ENCODE measurements at places on chromosomes 7 and 10.

GRCh38 chr7:98249106-98249505 lies 2.9 kb downstream of the TECPR1 start:
- no peak for DNase-seq

DNA sequence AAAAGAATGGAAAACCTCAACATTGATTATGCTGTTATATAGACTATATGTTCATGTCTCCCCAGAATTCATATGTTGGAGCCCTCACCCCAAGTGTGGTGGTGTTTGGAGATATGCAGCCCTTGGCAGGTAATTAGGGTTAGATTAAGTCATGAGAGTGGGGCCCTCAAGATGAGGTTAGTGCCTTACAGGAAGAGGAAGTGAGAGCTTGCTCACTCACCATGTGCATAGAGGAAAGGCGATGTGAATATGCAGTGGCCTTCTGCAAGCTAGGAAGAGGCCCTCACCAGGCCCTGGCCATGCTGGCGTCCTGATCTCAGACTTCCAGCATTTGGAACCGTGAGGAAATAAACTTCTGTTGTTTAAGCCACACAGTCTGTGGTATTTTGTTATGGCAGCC lies 14.8 kb downstream of the ZNF33A start:
- no peak for DNase-seq

DNA sequence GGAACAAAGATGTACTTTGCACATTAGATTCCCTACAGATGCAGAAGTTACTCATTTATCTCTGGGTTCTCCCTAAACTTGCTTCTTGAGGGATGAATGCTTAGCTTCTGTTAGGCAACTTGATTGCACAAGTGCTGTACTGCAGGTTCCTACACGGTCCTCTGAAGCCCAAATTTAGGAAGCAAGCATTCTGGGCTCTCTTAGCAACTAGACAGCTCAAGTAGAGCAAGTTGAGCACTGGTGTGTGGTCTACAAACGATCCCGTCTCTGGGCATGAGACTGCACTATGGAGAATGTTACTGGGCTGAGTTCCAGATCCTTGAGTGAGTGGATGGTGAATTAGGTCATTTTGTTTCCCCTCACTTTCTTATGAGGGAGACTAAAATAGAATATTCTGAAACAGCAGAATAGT lies 14.3 kb downstream of the SEMA3D start:
- DNase-seq = no peak

DNA sequence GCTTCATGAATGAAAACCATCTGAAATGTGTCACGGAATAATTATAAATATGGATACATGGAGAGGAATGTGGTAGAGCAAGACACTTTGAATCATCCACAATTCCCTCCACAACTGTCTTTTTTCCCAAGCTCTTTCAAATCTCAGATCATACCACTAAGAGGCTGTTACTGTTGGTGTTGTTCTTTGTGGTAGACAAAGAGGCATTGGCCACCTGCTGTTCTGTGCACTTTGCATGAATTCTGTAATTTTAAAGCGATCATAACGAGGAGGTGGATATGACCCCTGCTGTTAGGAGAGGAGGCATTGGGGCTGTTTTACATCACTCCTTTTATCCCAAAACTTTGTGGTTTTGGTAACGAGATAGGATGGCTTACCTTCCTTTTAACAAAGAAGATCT lies 141.2 kb upstream of the KLF6 start:
- no peak for DNase-seq

GRCh38 chr10:78783753-78784152 lies 285.0 kb upstream of the ZMIZ1 start:
- no peak for DNase-seq

DNA sequence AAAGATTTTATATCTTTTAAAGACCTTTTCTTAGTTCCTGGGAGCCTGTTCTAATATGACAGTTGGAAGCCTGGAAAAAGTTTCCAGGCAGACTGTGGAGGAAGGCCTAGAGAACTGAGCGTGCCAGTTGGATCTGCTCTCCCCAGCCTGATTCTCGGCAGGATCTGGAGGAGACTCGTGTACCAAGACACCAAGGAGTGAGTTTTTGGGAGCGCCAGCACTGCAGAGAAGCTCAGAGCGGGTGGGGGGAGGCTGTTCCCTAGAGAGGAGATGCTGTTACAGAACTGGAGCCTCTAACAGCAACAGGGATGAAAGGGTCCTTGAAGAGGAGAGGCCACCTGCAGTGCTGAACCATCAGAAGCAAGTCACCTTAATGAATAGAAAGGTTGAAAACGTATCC lies 52.9 kb downstream of the LYZL2 start:
- DNase-seq = no peak

DNA sequence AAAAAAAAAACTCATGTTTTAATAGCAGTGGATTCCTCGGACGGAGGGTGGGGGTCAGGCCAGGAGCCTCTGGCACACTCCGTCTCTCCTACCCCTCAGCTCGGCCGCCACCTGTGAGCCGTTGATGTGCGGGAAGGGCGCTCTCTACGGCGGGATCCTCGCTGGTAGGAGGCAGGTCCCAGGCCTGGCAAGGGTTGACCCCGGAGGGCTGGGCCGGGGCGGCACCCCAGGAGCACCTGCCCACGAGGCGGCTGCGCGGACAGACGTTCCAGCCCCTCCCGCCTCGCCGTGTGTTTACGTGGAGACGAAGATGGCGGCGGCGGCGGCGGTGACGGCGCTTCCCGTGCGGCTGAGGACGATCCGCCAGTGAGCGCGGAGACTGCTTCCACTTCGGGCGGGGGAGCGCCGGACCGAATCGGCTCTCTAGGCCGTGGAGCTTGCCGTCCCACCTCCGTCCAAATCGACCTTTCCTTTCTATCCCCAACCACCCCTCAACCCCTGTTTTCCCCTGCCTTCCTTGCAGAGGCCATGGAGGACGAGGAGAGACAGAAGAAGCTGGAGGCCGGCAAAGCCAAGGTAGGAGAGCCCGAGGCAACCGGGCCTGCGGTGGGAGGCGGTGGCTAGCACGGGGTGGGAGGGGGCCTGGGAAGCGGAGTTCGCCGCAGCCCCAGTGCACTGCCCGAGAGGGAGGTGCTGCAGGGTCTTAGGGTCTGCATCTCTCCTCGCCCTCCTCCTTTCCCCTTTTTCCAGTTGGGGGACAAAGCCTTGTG lies at the start of gene AKAP9:
Gene AKAP9, plus strand, starts transcription at position 291 of the 770 bp plus-strand sequence. Its CDS starts 238 bp downstream, at position 529.
- DNase-seq = peak; percentile 56

DNA sequence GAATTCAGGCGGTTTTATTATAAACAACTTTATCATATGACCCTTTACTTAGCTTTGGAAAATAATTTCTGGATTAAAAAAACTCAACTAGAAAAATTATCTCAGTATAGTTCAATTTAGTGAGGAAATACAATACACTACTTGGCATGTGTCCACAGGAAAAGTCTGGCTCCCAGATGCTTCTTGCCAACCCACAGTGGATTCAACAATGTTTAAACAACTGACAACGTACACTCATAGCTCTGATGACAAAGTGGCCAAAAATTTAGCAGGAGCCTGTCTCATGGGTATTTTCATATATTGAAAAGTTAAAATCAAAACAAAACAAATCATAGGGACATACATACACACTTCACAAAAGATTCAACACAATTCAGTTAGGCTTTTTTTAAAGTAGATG lies 158.8 kb downstream of the SKAP2 start:
- no peak for DNase-seq

DNA sequence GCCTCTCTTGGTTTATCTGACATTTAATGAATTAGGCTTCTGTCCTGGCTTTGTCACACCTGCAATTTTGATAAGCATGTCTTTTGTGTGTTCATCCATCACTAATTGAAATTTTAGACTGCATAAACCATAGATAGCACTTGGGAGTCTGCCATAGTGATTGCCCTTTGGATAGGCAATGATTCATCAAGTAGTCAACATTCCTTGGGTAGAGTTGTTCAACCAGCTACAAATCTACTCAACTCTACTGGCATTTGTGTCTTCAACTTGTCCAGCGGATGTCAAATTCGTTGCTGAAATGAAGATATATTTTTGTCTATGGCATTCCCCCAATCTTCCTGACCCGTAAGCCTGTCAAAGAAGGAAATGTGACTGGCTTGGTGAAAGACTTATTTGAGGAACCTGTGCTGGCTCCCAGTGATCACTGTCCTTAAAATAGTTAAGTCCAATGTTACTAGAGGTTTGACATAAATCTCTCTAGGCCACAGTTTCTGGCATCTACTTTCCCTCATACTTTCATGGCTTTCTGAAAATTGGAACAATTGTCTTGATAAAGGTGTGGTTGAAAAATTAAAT lies 33.7 kb upstream of the CREB5 start:
- no peak for DNase-seq

- DNase-seq = no peak
These were observed 173.1 kb downstream of the PARD3 start for GRCh38 chr10:34641913-34642558.

DNA sequence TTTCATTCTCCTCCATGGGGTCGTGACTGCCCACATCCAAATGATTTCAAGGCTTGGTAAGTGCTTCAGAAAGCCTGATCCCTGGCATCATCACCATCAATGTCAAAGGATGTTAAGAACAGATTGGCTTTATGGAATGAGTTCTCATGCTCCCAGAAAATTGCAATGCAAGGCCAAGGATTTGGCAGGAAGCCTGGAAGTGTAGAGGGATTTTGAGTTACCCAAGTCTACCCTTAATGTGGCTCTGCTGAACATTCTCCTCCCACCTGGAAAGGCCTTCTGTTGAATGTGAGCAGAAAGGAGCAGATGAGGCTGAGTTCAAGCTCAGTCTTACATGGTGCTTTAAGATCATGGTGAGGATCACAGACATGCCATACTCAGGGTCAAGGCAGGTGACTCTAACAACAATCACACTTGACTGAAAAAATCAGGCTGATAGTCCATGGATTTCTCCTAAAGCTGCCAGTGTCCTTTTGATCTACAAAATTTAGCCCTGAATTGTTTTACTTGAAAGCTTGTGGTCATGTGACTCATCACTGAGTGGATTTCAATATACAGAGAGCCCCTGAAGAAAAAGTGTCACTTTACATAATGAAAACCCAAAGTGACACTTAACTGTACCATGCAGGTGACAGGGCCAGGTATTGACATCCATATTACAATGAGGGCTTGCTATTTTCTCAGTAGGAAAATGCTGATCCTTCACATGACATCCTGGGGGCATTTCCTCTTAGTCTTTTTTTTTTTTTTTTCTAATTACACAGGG lies 111.1 kb upstream of the PDLIM1 start:
- no peak for DNase-seq

GRCh38 chr10:88386821-88387773 lies 196.0 kb downstream of the RNLS start:
- no peak for DNase-seq

GRCh38 chr7:84799106-84799505 lies 387.8 kb downstream of the SEMA3D start:
- no peak for DNase-seq

GRCh38 chr7:113698556-113699220 lies 220.1 kb downstream of the PPP1R3A start:
- DNase-seq = no peak

GRCh38 chr7:87875151-87876039 lies 765 bp downstream of the SLC25A40 start:
- DNase-seq = no peak

DNA sequence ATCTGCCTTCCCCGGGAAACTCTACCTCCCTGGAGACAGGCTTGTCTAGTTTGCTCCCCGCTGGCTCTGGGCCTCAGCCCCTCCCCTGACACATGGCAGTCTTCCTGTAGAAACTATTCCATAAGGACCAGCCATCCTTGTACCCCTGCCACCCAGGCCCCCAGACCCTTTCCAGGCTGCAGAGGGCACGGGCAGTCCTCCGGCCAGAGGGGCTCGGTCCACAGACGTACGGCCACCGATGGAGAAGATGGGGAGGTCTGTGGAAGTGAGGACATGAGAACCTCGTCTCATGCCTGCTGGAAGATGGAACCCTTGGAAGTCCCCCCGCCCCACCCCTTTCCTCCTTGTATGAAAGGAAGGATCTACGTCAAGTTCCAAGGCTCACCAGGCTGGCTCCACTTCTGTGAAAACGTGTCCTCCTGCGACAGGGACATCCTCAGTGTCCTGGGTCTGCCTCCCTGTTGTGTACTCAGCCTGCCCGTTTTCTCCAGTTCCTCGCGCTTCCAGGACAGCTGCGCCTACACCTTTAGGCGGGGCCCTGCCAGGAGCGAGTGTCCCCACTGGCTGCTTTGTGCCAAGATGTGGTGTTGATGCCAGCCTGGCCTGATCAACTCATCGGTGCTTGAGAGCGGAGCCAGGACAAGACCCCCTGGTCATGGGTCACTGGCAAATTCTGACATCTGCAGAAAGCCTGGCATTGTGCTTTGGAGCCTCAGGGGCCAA lies 414.9 kb downstream of the GLRX3 start:
- no peak for DNase-seq

DNA sequence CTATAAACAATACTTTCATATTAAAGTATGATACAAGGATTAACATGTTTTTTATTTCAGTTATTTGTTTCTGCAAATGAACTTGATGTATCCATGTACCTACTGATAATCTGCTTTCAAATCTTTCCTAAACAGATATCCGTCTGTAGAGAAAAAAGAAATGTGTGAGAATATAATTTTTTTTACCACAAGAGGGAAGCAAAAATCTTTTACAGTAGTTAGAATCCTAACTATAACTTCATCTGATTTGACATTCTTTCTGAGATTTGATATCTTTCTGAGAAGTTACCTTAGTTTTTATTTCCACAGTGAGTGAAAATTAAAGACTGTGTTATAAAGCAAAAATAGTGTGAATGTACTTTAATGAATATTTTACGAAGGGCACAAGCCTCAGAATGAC lies 203.9 kb upstream of the PCLO start:
- DNase-seq = no peak

- DNase-seq = no peak
These were observed 50.6 kb downstream of the PRTFDC1 start for GRCh38 chr10:24901686-24902399.

DNA sequence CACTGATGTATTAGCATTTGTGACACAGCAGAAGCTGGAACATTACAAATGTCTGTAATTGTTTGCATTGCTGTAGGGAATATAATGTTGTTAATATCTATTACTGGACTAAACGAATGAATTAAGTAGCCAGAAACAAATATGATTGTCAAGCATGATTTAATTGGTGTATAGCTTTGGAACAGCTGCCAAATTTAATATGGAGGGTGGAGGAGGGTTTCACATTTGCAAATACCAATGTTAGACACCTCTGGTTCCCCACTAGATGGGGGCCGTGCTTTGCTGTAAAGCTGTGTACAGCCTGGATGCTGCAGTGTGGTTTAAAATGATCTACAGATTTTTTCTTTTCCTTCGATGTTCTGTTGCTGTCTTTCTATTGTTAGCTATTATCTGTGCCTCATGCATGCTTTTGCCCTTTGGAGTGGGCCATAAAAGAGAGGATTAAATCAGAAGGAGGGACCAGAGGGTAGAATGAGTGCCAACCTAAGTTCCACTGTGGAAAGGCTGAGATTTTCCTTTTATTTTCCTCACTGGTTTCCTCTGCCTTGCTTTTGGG lies 23.1 kb downstream of the DNAJB9 start:
- no peak for DNase-seq

DNA sequence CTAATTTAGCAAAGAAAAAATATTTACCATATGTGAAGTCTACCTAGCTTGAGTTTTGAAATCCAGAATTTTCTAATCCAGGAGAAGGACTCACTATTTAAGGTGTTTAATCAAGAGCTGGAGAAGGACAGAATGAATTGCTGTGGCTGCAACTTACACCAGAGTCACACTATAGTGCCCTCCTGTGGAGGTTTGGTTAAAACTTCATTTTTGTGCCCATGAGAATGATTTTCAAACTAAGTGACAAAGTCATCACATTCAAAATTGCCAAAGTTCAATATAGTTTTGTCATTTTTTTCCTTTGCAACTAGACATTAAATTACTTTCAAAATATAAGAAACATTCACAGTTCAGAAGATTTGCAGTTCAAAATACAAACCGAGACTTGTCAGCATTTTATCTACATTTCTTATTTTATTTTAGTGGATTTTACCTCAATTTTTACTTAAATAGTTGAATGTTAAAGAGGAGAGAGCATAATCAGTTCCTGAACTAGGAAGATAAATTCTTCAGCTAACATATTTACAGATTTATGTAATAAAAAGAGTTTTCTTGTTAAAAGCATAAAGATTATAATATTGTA lies 70.7 kb downstream of the CABCOCO1 start:
- no peak for DNase-seq
